ENCODE measurements at places on chromosomes 4 and X.

- DNase-seq: no peak
Measured at GRCh38 chr4:135838889-135839288, 1637.3 kb upstream of the PABPC4L start.

DNA sequence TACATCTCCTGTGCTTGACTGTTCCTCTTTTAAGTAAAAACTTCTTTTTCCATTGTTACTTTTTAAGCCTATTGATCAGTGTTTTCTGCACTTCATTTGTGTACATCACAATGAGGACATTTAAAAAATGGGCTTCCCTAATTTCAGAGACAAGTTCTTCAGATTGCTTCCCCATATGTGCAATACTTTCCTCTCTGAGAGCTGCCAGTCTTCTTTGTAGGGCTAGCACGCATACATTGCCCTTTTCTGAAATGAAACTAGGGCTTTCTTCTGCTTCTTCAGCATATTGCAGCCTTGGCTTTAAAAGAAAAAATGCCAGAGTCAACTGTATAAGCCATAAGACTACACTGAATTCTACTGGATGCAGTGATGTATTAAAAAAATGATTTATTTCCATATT, 37.8 kb downstream of the FAT4 start:
- no peak for DNase-seq

DNA sequence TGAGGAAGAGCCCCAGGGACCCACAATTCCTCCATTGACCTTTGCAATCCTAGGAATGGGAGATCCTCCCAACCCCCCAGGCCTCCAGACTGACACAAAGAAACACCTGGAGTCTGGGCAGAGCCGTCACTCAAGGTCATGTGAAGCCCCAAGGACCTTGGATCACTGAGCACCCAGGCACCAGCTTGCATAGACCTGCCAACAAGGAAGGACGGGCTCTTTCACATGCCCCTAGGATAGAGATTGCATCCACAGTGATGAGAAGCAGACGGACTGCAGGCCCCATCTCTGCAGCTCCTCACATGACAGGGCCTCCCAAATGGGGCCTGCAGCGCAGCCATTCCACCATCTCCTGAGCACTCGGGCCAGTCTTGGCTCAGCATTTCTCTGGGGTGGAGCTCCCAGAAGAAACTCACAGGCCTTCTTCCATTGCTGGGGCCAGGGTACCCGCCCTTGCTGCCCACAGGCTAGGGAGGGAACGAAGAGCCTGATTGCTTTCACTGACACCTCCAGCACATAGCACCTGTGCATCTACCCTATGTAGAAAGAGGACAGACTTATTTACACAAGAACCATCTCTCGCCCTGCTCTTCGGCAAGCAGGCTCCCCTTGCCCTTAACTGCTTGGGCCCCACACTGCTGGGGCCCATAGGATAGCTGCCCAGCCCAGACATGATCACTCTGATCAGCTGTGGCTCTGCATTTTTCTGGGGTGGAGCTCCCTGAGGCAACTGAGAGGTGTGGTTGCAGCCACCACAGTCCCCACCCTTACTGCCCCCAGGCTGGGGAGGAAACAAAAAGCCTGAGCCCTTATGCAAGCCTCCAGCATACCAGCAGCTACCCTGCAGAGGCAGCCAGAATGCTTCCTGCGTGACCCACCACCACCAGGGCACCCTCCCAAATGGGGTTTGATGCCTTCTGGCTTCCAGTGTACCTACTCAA, 185.7 kb upstream of the ZCCHC13 start:
- DNase-seq: no peak

- DNase-seq: no peak
Measured at GRCh38 chr4:6788123-6788522, 5.6 kb downstream of the KIAA0232 start.

Data from GOT3 (cell line).